Substantia nigra (tissue), 51 donors: ENCODE measurements at places on chromosomes 1 and 21.

- DNase-seq = no peak
Measured at GRCh38 chr1:108877348-108878159, 769 bp downstream of the GPSM2 start.

DNA sequence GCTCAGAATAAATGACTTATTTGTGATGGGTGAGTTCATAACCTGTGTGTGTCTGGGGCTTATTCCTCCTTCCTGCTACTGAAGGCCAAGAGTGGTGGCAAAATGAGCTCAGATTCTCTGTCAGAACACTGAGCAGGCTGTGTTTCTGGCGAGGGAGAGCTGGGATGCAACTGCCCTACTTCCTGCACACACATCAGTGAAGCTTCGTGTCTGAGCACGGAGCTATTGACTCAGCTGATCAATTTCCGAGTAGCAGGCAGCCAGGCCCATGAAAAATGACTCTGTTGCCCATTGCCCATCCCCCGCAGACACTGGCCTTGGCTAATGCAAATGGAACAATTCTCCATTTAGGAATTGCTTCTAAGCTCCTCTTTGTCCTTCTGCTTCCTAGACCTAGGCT lies 27.7 kb downstream of the TNR start:
- no peak for DNase-seq

GRCh38 chr1:210696709-210697108 lies 368.0 kb downstream of the HHAT start:
- no peak for DNase-seq

DNA sequence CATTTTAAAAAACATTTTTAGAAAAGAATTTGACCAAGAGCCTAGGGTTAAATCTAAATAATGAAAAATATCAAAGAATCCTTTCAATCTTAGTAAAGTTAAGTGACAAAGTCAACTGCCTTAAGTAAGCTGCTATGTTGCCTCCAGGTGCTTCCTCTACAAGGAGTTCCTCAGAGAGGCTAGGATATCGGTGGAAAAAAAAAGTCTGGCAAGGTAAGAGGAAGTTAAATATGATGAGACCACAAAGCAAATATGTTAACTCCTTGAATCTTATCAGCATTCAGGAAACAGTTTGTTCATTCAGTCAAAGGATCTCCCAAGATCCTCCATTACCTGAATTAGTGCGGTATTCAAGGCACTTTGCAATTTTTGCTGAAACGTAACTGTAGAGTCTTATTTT lies 563.5 kb downstream of the PTPRC start:
- DNase-seq = no peak

GRCh38 chr1:217137210-217137881 lies 414.1 kb upstream of the ESRRG start:
- no peak for DNase-seq
